ENCODE measurements at places on chromosomes 7 and 10. TPM values are rescaled to one million over a fixed set of nuclear protein-coding genes. Genes with fewer than 3 reads are reported as not detected.

The ABCB1 gene
- total RNA-seq, result not detected

The STAG3 gene
- total RNA-seq, result 0.35 TPM

The NOC3L gene
- 23.0 TPM for total RNA-seq

The PTPN12 gene
- 28.9 TPM for total RNA-seq

The WNT8B gene
- total RNA-seq, result not detected
